Fibroblast of skin of left biceps (primary cell): ENCODE measurements at places on chromosomes 4 and X.

- no peak for DNase-seq
These were observed 355.7 kb upstream of the NOCT start for GRCh38 chr4:138659812-138660316.

DNA sequence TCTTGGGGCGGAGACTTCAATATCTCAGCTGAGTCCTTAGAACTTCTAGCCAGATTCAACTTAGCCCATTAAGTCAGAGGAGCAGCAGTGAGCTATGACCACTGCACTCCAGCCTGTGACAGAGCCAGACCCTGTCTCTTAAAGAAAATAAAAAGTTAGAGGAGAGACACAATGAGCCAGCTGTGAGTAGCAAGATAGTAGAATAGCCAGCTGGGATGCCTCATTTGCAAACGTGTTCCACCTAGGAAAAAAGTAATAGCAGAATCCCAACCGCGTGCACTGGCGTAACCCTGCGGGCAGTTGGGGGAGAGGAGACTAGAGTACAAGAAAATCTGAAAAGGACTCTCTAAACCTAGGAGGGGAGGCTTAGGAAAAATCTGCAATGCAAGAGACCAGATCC, 133.2 kb upstream of the ANXA3 start:
- DNase-seq, result no peak

DNA sequence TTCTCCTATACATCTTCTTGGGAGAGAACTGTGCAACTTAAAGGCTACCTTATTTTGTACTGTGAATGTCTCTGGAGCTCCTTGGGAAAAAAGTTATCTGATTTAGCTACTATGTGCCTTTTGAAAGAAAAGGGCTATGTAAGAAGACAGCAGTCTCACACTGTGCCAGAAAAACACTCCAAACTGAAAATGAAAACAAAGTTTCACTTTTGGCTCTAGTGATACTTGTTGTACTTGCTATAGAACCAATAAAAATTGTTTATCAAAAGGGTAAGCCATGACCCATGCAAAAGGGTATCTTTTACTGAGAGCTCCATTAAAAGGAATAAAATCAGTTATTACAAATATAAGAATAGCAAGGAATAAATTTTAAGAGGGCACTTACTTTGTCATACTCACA, 2270.0 kb downstream of the ARAP2 start:
- no peak for DNase-seq

DNA sequence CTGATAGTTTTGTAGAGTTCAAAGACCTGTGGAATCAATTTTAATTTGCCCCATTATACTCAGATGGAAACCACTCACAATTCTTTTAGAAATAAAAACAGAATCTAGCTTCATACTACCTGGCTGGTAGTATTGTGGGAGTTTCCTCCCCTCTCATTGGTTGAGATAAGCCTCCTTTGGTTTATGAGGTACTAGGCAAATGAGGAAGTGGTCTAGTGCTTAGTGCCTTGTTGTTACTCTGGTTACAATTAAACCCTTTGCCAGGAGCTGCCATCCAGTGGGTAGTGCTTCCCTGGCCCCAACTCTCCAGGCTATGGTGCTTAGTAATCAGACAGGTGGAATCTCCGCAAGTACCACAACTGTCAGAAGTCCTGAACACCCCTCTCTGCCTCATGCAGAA, 118.3 kb downstream of the CDKL5 start:
- DNase-seq, result no peak

- DNase-seq, result peak; percentile 50
These were observed 15.1 kb downstream of the NOCT start for GRCh38 chr4:139030614-139031235.

GRCh38 chr4:56906489-56907393, 959 bp upstream of the REST start:
- DNase-seq, result no peak

- no peak for DNase-seq
These were observed 98.8 kb downstream of the MAGEC1 start for GRCh38 chrX:142002471-142002870.

- no peak for DNase-seq
These were observed 6.7 kb upstream of the FAM9C start for GRCh38 chrX:13051167-13051528.

GRCh38 chr4:184907216-184907615, 81.4 kb upstream of the ACSL1 start:
- DNase-seq, result no peak

GRCh38 chrX:13770013-13770535, 35.5 kb downstream of the OFD1 start:
- no peak for DNase-seq

DNA sequence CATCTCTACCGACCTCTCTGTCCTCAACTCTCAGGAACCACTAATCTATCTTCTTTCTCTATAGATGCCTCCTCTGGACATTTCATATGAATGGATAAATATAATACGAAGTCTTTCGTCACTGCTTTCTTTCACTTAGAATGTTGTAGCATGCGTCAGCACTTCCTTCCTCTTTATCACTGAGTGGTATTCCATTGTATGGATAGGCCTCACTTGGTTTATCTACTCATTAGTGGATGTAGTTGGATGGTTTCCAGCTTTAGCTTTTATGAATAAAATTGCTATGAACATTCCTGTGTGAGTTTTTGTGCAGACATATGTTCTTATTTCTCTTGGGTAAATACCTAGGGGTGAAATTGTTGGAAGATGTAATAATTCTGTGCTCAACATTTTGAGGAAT, 528.2 kb upstream of the FAT1 start:
- no peak for DNase-seq

DNA sequence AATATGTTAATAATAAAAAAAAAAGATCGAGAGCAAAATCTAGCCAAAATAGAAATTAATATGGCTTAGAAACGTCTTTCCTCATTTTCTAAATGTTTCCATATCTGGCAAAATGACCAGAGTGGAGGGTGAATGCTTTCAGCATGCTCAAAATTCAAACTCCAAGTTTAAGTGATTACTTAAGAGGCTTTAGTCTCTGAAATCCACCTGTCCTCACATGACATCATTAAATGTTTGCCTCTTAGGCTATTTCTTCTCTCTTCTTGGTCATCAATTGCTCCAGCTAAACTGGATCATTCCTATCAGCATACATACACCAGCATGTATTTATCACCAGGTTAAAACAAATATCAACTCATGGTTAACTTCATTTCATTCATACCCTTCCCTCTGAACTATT, 54.5 kb upstream of the ATXN3L start:
- no peak for DNase-seq

DNA sequence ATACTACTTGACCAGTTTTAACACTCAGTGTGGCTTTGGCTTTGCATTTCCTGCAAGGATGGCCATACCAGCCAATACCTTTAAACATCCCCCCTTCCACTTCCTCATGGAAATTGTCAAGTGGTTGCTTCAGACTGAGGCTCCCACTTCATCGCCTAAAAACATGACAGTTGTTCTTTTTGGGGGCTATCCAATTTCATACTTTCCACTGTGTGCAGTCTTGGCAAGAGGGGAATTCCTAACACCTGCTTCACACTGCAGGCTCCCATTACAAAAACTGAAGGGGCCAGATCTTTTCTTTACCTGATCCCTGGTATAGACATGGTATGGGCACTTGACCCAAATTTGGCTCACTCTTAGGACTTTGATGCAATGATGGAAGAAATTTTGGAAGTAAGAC, 28.5 kb upstream of the TSR2 start:
- DNase-seq, result no peak

DNA sequence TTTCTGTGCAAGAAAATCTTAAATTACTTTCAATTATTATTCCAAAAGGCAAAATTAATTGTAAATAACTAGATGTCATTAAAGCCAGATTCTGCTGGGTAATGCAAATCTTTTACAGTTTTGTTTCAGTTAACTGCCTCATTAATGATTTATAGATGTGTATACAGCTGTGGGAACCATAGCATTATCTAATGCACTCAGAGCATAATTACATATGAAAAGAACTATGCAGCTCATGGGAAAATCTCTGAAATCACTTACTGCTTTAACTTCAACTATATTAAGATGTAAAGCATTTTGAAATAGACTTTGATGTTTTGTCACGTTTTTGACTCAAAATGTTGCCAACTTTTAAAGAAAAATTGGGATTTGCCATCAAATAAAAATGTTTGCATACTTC, 630.3 kb upstream of the KLHL4 start:
- no peak for DNase-seq

DNA sequence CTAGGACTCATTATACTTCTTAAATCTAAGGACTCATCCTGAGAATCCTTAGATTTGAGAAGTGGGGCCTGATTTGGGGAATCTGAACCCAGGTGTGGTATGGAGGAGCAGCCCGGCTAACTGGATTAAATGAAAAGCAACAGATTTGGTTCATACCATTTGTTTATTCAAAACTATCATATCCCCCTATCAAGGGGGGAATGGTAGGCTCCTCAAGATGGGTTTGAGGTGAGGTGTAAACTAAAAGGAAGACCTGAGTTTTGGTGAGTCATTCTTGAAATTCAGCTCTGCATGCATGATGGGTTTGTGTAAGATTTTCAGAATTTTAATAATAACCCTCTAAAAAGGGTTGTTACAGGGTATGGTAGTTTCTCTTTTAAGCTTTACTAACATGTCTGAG, 53.4 kb downstream of the CASP6 start:
- DNase-seq, result no peak

DNA sequence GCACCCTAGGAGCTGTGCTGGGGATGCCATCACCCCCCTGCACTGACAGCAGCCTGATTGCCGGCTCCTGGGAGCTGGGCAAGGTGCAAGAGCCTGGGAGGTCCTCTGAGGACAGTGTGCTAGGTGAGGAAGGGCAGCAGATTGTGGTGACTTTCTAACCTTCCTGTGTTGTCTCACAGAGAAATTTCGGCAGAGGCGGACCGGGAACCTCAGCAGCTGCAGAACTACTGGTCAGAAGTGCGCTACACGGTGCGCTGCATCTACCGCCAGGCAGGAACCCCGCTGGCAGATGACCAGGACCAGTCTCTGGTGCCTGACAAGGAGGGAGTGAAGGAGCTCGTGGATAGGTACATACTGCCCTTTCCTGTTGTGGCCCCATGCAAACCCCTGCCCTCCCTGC, 89.8 kb downstream of the FAM193A start:
- no peak for DNase-seq

- no peak for DNase-seq
These were observed 3.5 kb downstream of the EPGN start for GRCh38 chr4:74311696-74312313.

GRCh38 chr4:154677923-154678322, 65.5 kb upstream of the FGG start:
- no peak for DNase-seq

GRCh38 chr4:25949173-25949748, 35.2 kb downstream of the SMIM20 start:
- DNase-seq, result no peak

DNA sequence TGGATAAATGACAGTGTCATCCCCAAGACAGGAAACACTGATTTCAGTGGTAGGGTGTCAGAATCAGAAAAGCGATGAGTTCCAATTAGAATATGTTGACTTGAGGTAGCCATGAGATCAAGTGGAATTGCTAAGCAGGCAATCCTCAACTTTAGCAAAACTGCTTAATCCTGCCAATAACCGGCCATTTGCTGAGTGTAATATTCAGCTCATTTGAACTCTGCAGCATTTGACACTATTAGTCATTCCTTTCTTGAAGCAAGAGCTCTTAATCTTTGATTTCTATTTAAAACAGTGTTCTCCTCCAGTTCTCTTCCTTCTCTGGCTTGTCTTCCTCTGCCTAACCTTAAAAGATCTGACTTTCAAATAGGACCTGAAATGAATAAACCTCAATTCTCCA, 68.7 kb upstream of the DCLK2 start:
- no peak for DNase-seq

GRCh38 chr4:1291091-1291490, 1.4 kb downstream of the MAEA start:
- DNase-seq, result no peak

DNA sequence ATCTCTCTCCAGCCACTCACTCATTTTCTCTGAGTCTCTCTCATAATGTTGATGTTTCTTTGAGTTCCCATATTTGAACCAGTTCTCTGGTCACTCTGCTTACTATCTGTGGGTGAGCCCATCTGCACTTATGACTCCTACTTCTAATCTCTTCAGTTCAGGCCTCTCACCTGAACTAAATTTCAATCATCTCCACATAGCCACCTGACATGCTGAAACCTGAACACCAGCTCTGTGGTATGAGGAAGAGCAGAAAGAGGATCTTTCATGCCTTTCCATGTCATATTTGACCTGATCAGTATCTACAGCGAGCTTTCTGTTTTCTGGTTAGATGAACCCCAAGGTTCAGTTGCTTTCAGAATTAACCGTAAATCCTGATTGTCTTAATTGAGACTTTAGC, 122.2 kb upstream of the ESX1 start:
- DNase-seq, result no peak

DNA sequence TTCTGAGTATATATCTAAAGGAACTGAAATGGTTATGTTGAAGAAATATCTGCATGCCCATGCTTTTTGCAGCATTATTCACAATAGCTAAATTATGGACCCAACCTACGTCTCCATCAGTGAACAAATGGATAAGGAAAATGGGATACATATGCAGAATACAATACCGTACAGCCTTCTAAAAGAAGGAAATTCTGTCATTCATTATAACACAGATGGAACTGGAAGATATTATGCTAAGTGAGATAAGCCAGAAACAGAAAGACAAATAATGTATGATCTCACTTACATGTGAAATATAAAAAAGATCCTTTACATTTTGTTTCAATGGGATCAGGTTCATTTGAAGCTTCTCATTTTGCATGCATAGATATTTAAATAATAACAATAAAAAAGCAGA, 263.3 kb downstream of the STPG2 start:
- no peak for DNase-seq

GRCh38 chr4:178612733-178613132, 1170.5 kb upstream of the AGA start:
- DNase-seq, result no peak

DNA sequence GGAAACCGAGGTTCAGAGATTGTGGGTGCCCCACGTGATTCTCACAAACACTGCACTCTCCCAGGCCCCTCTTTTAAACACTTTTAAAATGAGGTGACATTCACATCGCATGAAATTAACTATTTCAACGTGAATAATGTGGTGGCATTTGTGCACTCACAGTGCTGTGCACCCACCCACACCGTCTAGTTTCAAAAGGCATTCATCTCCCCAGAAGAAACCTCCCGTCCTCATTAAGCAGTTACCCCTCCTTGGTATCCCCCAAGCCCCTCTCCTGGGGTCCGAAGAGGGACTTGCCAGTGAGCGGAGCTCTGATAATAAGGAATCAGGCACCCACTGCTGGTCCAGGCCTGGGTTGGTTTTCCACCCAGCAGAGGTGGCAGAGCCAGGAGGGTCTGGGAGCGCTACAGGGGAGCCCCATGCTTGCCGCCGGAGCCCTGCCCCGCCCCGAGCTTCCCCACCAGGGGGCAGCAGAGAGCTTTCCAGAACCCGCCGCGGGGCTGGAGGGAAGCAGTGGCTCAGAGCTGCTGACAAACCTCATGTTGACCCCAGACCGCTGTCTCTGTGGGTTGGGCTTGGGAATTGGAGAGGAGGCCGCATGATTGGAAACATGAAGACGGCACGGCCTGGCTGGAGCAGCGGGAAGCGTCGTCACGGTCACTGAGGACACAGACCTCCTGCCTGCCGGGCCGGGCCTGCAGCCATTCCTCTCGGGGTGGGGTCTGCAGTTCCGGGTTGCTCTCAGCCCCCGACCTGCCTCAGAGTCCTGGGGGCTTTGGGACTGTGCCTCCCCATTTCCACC, 27.5 kb upstream of the HTRA3 start:
- DNase-seq, result peak; percentile 59
